Esophagus mucosa (tissue), 1 donor: ENCODE measurements at places on chromosomes 4 and X.
A peak's percentile ranks its signal among the peaks of the same experiment; 100 is the strongest.

- peak; percentile 77 for ATAC-seq
Observed at GRCh38 chrX:46376246-46376885, 168.9 kb downstream of the ZNF674 start.

DNA sequence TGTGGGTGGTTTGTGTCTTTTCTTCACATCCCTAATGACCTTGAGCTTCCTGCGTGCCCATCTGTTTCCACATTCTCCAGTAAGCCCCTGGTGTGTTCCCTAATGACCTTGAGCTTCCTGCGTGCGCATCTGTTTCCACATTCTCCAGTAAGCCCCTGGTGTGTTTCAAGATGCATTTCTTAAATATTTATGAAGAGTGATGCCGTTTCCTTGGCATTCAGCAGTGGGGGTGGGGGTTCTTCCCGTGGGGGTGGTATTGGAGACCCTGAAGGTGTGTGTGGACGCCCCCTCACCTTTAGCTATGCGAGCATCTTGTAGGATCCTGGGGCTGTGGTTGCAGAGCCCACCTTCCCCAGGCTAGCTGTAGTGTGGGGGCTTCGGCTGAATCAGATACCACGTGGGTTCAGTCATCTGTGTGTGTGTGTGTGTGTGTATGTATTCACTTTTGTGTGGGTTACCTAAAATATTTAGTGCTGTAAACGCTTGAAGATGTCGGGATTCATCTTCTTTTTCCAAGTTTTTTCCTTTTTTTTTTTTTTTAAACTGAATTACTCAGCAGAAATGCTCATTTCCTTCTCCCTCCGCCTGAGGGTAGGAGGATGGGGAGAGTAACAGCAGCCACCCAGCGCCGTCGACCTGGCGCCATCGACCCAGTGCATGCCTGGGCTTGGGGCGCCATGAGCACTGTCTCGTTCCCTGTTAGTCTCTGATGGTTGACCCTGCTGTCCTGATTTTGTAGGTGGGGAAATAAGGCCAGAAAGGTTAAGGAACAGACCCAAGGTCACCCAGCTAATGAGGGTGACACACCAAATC, 9.9 kb downstream of the NSG1 start:
- ATAC-seq, result no peak

- no peak for ATAC-seq
Observed at GRCh38 chr4:133156556-133156955, 7.5 kb downstream of the PCDH10 start.

- ATAC-seq, result peak; percentile 66
Observed at GRCh38 chrX:48540028-48540375, 488 bp downstream of the TBC1D25 start.

GRCh38 chr4:46992338-46992737, 1.0 kb downstream of the GABRA4 start:
- no peak for ATAC-seq

GRCh38 chrX:129529685-129530281, 6.5 kb upstream of the SMARCA1 start:
- ATAC-seq, result no peak

- ATAC-seq, result no peak
Observed at GRCh38 chr4:100519205-100519604, 1.4 kb upstream of the EMCN start.

DNA sequence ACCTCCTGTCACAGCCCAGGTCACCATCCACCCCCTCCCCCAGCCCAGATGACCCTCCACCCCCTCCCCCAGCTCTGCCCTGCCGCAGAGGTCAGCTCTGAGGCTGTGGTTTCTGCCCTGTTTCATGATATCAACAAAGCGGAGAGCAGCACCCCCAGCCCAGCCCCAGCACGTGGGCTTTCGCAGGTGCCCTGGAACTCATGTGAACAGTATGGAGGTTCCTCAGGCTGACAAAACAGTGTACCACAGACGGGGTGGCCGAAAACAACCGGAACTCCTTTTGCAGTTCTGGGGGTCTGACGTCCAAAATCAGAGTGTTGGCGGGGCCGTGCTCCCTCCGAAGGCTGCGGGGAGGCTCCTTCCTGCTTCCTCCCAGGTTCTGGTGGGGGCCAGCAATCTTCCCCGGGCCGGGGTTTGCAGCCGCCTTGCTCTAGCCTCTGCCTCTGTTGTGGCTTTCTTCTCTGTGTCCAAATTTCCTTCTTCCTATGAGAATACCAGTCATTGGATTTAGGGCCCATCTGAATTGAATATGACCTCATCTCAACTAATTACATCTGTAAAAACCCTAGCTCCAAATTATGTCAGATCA, 7.9 kb upstream of the PSAPL1 start:
- ATAC-seq, result no peak

DNA sequence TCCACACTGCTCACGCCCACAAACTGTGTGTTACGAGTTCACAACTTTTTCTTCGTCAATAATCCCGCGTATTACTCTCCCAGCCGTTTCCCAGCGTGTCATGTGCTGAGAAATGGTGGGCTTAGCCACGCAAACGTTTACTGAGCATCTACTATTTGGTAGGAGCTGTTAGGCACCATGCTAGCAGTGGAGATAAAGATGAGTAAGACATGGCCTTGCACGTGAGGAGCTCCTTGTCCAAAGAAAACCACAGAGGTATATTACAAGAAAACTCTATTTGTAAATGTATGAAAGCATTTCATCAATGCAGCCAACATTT, 821 bp upstream of the TMEM128 start:
- ATAC-seq, result no peak

DNA sequence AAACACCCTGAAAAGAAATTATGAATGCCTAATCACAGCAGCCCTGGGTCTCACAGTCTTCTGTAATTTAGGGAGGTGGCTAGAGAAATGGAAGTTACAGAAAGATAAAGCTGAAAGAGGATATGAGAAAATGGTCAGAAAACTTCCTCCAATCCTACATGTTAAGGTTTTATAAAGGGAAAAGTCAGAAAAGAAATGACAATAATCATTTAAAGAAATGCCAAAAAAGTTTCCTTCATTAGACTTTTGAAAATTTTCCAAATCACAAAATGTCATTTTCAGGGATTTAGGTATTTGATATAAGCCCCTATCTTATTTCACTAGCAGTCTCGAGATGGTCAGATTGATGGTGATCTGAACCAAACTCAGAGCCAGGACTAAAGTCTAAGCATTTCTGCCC, 276.2 kb downstream of the CHIC1 start:
- ATAC-seq, result no peak

DNA sequence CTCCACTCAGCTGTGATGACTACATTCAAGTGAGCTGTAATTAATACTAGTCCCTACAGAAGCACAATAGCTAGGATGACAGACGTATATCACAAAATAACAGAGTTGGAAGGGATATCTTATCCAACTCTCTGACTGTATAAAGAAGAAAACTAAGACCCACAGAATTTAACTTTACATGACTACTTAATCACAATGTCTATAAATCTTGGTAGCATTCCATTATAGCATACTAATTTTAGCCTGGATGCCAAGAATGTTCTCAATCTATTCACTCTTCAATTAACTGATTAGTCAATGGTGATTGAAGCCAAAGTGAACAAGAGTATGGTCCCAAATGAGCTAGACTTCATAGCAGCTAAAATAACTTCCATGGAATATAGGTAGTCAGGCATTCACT, 31.2 kb downstream of the RPS6KA6 start:
- ATAC-seq, result no peak

- no peak for ATAC-seq
Observed at GRCh38 chr4:24053934-24054333, 164.1 kb upstream of the PPARGC1A start.

DNA sequence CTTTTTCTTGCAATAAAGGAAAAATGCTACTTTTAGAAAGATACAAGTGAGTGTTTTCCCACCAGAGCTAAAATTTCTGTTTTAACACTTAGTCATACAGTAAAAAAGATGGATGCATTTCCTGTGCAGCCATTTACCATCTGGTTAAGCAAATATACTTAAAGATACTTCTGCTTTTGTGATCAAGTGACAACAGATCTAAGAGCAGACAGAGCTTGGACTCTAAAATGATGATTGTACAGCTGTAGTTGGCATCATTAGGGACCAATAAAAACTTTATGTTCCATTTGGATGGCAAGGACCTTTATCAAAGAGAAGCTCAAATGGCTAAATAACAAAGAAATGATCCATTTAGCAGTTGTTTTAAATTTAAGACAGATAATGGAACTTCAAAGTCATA, 270.8 kb downstream of the FSTL5 start:
- ATAC-seq, result no peak

GRCh38 chr4:78653655-78654054, 102.1 kb downstream of the ANXA3 start:
- no peak for ATAC-seq

- no peak for ATAC-seq
Observed at GRCh38 chr4:95644417-95644816, 95.6 kb upstream of the UNC5C start.

- ATAC-seq, result no peak
Observed at GRCh38 chrX:118825227-118825626, 1.6 kb downstream of the ZCCHC12 start.

- no peak for ATAC-seq
Observed at GRCh38 chrX:19627533-19627932, 112.2 kb upstream of the MAP3K15 start.

DNA sequence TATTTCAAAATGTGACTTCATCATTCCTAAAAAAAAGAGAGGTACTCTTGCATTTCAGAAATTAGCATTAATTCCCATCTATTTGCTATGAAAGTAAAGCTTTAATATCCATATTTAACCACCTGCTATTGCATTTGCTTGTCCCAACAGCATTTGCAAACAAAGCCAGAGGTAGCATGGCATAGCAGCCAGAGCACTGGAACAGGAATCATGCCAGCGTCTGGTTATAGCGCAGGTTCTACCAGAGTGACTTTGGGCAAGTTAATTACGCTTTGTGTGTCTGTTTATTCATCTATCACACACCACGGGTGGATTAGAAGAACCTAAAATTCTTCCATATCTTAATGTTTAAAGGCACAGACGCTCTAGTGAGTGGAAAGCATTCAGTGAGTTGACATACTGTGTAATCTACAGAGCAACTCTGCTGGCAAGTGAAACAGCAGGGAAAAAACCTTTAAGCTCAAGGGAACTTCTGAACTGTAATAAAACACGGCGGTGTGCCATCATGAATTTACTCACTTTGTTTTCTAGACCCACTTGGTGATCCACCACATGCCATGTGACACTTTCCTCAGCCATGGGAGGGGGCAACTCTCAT, 76.6 kb upstream of the QRFPR start:
- ATAC-seq, result no peak

DNA sequence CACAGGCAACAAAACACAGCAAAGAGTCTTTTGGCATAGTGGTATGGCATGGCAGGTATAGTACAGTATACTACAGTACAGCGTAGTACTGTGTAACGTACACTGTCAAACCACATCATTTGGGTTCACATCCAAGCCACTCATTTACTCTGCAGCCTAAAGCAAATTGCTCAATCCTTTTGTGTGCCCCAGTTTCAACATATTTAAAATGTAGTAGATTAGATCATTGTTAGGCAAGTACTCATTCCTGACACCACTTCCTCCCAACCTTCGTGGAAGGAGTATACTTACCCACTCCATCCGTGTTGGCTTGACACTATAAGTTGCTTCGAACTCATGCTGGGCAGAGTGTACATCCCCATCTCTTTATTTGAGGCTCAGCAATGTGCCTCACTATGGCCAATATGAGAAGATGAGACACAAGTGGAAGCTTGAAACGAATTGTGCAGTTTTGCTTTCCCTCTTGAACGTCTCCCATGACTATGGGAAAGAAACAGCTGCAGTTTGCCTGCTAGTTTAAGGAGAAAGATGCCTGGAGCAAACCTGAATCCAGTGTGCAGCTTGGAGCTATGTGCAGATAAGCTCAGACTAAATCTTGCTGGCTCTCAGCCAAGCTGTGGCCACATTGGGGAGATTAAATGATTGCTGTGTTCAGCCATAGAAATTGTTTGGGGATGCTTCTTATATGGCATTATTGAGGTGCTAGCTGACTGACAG, 85.7 kb upstream of the TBL1X start:
- peak; percentile 83 for ATAC-seq

DNA sequence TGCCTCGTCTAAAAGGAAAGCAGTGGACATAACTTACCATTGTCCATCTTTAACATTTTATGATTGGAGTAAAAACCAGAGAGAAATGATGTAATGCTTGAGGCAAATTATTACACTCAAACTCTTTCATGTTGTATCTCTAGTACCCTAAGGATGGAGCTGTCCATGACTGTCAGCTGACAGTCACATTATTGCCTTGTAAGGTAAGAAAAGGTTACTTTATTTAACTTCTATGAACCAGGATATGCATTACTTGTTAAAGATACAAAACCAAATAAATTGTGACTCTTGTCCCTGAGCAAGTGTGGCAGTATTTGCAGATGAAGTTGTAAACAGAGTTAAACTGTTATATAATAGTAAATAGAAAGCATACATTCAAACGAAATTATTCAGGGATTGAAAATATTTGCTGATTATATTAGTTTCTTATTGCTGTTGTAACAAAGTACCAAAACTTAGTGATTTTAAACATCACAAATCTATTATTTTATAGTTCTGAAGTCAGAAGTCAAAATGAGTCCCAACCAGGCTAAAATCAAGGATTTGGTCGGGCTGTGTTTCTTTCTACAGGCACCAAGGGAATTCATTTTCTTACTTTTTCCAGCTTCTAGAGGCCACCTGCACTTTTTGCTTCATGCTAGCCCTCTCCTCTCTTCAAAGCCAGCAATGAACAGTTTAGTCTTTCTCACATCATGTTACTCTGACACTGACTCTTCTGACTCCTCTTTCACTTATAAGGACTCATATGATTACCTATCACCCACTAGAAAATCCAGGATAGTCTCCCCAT, 113.8 kb downstream of the CEP44 start:
- ATAC-seq, result no peak

DNA sequence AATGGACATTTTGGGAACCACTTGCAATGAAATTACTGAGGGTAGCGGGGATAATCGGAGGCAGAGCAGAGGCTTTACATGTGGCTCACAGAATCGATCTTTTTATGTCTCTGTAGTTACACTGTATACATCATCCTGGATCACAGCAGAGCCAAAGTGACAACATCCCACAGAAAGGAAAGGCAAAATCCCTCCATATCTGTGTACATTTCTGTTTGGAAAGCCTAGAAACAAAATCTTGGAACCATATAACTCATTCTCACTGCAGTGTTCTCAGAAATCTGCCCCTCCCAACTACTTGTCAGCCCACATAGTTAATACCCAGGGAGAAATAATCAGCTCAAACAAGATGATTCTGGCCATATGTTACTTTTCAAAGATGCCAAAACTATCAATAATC, 211.6 kb downstream of the DCLK2 start:
- ATAC-seq, result no peak

DNA sequence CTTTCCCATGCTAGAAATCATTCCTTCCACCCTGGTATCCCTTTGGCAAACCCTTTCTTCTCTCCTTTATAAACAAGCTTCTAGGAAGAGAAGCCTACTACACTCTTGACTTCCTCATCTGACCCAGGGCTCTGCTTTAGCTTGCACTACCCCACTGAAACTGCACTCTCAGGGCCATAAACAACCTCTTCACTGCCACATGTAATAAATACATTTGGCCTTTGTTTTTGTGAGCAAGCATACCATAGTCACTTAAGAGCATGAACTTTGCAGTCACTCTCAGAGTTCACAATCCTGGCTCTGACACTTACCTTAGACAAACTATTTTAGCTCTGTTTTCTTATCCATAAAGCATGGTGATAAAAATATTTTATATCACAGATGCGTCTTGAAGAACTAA, 50.7 kb upstream of the USP38 start:
- ATAC-seq, result no peak
